ENCODE measurements at places on chromosomes 2 and 18.

DNA sequence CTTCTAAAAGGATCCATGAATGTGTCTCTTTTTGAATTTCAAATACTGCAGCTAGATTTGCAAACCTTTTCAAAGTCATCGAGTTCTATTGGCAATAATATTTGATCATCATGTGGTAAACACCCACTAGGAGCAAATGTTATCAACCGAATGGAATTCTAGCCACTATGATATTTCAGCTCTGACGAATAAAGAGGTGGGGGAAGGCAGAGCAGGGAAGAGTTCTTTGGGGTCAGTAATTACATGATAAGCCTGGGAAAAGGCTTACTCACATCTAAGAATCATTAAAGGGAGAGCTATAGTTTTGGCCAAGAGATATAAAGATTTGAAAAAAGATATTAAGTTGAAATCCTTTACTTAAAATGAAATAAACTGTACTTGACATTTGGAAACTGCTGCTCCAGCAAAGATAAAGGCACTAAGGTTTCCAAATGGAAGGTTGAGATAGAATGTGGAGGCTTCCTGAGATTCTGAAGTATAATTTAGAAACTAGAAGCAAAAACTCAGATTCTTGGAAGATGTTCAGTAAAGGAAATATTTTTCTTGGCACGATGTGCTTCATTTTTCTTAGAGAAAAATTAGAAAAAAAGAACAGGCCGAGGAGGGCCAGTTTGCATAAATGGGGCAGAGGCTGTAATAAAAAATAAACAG, 104.7 kb upstream of the ARHGAP28 start:
- no peak for DNase-seq

DNA sequence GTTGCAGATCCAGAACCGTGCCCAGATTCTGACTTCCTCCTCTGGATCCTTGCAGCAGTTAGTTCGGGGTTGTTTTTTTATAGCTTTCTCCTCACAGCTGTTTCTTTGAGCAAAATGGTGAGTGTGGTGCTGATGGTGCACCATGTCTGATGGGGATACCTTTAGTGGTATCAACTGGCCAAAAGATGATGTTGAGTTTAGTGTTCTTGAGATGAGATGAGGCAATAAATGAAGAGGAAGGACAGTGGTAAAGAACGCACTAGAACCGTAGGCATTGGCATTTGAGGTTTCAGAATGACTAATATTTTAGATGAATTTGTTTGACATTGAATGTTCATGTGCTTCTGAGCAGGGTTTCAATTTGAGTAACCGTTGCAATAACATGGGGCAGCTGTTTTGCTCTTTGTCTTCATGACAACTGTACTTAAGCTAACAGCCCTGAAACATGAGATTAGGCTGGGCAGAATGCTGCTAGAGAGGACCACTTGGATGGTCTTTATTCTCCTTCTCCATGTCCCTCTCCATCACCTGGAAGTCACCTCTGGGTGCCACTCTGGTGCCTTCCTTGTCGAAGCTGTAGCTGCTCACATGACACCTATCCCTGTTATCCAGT, 3.9 kb downstream of the CTLA4 start:
- DNase-seq: no peak

DNA sequence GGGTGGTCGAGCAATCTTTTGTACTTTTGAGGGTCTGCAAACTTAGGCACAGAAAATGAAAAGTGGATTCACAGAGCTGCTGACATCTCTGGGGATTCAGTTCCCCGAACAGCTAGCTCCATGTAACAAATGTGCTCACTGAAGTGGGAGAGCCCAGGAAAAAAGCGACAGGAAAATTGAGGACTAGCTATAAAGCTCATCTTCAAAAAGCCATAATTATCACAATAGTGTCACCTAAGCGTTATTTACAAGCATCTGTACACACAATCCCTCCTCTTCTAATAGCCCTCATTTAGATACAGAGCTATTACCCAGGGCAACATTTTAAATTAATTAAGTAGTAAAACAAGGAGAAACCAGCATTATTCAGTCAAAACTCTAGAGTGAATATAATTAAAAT, 36.1 kb downstream of the RNF152 start:
- DNase-seq: no peak

DNA sequence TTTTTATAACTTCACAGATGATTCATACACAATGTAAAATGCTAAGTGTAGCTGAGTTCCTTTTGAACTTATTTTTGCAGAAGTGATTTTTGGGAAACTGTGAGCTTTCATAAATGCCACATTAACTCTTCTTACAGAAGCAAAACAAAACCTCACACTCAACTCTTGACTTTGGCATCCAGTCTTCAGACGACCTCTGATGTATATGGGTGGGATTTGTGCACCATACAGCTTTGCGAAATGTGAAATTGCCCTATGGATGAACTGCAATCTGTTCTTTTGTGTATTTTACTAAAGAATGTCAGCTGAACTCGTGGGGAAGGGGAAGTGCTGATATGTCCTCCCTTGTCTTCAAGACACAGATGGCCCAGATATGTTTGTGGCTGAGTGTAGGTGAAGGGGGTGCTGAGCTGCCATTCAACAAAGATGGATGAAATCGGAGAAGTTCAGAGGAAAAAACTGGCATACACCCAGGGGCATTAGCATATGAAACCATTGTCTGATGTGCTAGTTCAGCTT, 218.3 kb downstream of the PTGR3 start:
- no peak for DNase-seq

DNA sequence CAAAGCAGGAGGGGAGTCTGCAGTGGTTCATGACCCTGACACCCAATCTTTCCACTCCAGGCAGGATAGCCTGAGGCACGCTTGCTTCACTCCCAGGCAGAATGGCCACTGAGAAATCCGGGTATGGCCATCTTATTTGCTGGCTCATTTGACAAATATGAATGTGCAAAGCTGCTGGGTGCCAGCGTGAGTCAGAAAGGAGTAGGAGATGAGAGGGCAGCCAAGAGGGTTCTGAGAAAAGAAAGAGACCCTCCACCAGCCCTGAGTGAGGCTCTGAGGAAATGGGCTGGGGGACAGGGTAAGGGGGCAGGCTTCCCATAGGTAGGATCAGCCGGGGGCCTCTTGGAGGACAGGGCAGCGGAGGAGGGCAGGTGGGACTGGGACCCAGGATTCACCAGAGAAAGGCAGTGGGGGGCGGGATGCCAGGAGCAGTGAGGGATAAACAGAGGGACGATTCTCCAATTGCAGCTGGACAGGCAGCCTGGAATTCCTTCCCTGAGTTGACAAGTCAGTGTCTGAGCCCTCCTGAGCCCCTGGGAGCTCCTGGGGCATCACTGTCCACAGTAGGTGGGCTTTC, 15.2 kb downstream of the RAMP1 start:
- DNase-seq: no peak

DNA sequence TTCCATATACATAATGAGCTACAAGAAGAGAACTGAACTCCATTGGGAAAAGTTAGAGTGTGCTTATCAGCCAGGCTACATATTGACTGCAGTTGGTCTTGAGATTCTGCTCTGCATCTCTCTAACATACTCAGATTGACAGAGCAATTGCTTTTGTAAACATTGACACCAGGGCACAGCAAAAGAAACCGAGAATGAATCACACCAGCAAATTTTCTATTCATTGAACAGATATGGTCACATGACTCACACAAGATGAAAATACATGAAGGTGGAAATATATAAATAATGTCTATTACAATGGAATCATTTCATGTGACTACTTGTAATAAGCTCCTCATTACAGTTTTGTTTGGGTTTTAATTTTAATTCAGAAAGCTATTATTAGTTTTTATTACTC, 691.9 kb upstream of the TMEFF2 start:
- no peak for DNase-seq

DNA sequence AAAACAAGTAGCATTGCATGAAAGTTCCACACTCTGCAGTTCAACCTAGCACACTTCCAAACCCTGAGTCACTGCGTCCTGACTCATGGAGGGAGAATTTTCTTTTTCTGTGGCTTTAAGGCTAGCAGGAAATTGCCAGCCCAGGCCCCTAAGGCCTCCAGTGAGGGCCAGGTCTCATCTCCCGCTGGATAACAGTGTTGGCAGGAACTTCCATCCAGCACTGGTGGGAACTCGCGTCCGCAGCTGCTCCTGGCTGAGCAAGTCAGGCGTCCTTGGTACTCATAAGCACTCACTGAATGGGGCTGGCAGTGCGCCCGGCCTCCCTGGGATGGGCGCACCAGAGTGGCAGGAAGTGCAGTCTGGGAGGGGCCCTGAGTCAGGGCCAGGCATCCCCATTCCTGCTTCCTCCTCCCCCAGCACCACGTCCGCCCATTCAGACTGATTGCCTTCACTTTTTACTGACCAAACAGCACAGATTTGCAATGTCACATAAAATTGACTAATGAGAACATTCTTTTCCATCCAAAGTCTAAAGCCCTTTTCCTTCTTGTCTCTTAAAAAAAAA, 14.3 kb downstream of the MALL start:
- DNase-seq: no peak

GRCh38 chr2:163556511-163556910, 179.3 kb downstream of the FIGN start:
- DNase-seq: no peak
